ENCODE measurements at places on chromosomes 2 and 18. TPM values are rescaled to one million over a fixed set of nuclear protein-coding genes. Genes with fewer than 3 reads are reported as not detected.

DNA sequence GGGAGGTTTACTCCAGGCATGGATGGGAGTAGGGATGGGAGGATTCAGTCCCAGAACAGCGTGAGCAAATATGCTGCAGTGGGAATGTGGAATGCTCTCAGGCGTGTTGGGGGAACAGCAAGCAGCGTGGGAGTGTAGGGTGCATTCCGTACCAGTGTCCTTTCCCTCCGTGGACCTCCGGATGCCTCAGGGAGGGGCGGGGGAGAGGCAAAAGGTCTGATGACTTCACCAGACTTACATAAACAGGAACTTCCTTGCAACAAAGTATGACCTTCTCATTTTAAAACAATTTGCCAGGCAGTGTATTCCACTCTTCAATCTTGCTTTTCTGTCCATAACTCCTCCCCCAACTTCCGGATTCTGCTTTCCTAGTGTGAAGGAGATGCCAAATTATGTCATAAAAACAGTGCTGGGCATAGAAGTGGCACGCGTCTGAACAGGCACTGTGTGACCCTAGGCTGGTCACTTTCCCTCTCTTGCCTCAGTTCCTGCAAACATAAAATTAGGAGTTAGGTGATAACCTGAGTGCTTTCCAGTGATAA is 36.9 kb downstream of the RPL37A start:
- DNase-seq: no peak

Gene CYP1B1
- total RNA-seq: 1.6 TPM

Gene RNF125
- 7.5 TPM for total RNA-seq

GRCh38 chr18:51622702-51623101 is 425.2 kb upstream of the MEX3C start:
- DNase-seq: no peak

DNA sequence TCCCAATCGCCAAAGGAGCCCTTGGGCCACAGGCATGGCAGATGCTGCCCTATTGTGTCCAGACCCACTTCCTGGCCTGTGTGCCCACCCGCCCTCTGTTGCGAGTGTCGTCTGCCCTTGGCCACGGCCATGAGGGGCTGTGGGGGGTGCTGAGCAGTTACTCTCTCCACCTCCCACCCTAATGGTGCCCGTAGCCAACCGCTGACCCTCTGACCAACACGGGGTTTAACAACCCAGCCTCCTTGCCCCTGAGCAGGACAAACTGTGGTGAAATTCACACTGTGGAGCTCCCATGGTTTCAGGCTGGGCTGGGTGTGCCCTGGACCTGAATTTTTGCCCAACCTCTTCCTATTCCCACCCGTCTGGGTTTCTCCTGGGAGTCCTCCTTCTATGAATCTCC is 145.7 kb upstream of the HDAC4 start:
- no peak for DNase-seq

Measured in mucosa of descending colon (tissue), 3 donors.